ENCODE measurements at places on chromosomes 2 and 18.

DNA sequence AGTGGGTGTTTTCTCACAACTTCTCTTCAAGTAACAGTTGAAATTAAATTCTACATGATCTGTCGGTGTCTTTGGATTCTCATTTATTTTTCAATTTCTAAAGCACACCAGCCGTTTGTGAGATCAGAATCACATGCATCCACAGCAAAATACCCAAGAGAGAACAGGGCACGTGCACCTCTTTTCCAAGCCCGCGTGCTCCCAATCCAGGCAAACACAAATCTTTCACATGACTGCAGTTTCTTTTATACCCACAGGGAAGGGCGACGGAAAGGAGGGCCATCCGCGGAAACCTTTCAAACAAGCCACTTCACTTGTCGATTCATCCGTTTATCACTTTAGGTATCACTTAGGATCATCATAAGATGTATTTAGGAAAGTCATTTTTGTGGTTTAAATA is 13.0 kb upstream of the DAPL1 start:
- no peak for DNase-seq

GRCh38 chr18:79887181-79888000 is 64.1 kb downstream of the SLC66A2 start:
- no peak for DNase-seq

- no peak for DNase-seq
These were observed 54.6 kb upstream of the COBLL1 start for GRCh38 chr2:164896226-164896625.

DNA sequence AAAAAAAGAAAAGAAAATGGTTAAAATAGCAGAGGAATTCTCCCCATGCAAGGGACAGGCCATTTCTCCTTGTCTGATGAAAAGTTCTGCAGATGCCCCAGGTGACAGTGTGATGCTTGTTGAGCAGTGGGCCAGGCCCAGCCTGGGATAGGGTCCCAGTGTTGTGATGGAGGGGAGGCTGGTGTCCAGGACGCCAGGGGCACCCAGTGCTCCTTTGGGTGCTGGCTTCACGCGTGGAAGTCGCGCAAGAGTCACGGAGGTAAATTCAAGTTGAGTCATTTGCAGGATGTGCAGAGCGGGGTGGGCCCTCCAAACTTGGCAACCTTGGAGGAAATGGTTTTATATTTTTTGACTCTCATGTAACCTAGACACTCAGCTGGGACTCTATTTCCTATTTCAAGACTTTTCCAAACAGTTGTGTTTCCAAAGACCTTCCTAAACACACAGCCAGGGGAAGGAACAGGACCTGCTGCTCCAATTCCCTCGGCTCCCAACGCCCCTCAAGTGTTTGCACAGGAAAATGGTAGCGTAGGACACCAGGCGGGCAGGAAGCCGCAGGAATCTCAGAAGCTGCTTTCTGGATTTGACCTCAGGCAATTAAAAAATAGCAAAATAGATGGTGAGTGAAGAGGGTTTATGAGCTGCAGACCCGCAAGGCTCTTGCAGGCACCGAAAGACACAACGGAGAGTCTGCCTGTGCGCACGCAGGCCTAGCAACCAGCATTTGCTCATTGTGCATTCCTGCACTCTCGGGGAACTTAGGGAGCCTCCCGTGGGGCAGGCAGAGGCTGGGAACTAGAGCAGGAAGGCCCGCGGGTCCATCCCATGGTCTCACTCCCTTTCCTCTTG is 107.1 kb upstream of the ODC1 start:
- no peak for DNase-seq

DNA sequence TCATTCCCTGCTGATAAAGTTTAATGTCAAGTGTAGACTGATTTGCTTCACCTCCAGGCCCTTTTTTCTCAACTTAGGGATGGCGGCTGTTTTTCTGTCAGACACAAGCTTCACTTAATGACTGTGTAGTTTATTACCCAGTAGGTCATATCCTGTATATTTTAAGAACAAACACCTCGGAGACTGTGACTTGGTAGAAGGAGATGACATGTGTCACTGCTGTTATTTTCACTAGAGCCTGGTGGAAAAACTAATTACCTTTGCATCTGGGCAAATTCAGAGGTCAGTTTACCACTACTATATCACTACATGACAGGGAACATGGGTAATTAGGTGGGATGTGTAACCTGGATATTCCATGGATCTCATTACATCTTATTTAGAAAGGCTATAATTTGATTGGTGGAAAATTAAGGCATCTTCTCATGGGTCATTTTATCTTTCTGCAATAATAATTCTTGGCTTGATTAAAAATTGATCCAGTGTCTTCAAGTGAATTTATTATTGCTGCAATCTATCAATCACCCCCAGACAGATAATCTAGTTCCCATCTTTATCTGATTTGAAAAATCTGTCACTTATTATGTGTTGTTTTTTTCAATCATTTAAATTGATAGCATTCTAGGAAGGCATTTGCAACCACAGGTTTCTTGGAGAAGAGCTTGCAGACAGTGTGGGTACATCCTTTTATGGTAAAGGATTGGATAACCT is 353.8 kb upstream of the SPRED2 start:
- no peak for DNase-seq

DNA sequence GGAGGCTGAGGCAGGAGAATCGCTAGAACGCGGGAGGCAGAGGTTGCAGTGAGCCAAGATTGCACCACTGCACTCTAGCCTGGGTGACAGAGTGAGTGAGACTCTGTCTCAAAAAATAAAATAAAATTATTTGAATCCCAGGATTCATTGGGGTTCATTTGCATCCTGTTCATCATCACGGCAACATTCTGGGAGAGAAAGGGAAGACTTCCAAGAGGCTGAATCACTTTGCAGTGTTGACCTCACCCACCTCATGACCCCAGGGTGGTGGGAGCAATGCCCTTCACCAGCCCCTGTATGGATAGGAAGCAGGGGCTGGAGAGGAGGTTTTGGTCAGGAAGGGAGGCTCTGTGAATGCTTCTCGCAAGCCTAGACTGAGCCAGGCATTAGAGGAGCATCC is 195.6 kb downstream of the CTIF start:
- DNase-seq: no peak

- DNase-seq: no peak
These were observed 273.6 kb downstream of the ALPK2 start for GRCh38 chr18:58355243-58355642.
